ENCODE measurements at places on chromosomes 16 and 17.

GRCh38 chr17:68750208-68750562 lies 149.0 kb upstream of the FAM20A start:
- DNase-seq, result no peak

GRCh38 chr17:74865504-74866197 lies 6.0 kb upstream of the GRIN2C start:
- DNase-seq, result peak; percentile 59

DNA sequence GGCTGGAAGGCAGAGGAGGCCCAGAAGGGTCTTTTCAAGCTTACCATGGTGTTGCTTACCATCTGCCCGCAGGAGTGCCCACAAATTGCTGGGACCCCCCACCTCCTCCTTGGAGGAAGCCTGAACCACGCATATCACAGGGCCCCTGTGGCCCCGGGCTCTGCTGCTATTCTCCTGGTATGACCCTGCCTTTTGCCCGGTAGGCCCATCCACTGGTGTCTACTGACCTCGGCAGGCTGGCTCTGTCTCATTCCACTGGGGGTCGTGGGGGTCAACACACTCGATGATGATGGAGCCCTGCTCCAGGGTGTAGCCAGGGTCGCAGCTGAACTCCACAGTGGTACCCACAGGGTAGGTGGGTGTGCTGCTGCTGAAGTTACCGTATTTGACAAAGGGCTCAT lies 8.2 kb upstream of the PHF12 start:
- no peak for DNase-seq

- DNase-seq, result no peak
Observed at GRCh38 chr16:22849517-22849916, 35.6 kb downstream of the HS3ST2 start.

- DNase-seq, result no peak
Observed at GRCh38 chr17:28472871-28473497, 460 bp upstream of the SLC13A2 start.

DNA sequence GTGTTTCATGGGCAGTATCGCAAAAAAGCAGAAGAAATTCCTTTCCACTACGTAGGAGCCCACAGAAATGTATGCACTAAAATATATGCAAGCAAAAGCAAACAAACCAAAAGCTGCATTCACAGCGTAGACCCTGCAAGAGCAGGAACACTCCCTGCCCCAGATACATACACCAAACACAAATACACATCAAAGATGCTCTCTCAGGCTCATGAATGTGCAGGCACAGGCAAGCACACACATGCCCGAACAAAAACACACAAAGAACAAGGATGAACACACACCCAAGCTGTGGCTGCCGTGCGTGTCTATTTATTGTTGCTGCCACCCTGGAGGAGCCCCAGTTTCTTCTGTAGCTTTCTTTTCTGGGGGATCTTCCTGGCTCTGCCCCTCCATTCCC lies 1.7 kb downstream of the NUPR1 start:
- no peak for DNase-seq

DNA sequence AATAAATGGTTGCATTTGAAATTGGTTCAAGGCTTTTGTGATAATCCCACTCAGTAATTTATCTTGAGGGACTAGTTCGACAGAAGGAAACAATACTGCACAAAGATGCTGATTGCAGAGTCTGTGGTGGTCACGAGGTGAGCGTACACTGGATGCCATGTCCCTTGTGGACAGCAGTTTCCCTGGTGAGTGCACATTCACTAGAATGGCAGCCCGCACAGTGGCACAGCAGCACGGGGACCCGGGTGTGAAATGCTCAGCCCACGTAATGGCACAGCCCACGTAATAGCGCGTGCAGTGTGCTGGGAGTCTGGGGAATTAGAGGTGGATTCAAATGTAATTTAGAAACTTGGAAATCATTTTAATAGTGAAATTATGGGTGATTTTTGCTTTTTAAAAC lies 154.0 kb downstream of the LGALS9B start:
- DNase-seq, result no peak

DNA sequence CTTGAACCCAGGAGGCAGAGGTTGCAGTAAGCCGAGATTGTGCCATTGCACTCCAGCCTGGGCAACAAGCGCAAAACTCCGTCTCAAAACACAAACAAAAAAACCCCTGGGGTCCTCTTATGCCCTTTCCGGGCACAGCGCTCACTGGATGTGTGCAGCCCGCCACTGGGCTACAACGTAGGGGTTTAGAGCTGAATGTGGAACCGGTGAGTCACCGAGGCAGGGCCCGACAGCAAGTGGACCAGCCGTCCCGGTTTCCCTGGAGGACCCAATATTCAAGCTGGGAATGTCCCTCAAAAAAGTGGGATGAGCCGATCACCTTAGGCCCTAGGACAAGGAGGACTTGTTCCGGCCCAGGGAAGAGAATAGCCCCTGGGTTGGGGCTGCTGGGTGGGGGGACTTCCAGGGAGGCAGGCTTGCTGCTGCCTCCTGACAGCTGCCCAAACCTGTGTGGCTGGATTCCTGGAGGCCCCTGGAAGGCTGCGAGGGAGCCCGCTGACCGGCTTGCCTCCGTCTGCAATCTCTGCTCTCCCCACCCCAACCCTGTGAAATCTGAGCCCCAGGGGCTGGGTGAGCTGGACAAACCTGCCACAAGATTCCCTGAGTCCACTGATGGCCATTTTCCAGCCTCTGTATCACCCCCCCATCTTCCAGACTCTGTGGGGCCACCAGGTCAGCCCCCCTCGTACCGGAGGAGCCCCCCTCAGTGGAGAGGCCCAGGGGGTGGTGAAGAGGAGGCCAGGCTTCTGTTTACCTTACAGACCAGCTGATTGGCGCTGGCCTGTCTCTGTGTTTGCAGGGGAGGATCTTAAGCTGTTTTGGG lies 2.9 kb upstream of the CLDN9 start:
- no peak for DNase-seq

DNA sequence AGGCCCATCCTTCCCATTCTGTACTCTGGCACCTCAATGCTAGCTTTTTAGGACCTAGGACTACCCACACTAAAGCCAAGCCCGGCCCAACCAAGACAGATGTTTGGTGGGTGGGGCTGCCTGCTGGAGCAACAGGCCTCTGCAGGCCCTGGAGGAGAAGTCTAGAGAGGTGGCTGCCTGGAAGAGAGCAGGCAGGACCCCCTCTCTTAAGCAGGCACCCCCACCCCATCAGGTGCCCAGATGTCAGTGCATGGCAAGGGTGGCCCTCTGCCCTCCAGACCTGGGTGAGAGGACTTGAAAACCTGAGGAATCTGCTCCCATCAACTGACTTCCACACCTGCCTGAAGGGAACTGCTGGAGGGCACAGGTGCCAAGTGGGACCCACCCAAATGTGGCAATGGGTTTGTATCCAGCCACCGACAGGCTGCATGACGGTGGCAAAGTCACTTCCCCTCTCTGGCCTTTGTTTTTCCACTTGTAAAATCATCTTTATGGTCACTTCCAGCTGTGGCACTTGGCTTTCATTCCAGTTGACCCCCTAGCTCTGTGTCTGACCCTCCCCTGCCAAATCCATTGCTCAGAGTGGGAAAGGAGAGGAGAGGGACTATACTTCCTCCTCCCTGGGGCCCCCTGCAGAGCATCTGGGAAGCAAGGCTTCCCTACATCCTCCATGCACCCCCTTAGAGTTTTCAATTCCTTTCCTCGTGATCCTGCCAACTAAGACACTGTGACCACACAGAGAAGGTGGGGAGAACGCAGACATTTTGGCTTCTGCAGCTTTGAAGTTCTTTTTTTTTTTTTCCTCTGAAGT lies 1.7 kb upstream of the STAT5A start:
- peak; percentile 5 for DNase-seq

All from WERI-Rb-1 (cell line).